ENCODE measurements at places on chromosomes 1 and 21.
A peak's percentile ranks its signal among the peaks of the same experiment; 100 is the strongest.

DNA sequence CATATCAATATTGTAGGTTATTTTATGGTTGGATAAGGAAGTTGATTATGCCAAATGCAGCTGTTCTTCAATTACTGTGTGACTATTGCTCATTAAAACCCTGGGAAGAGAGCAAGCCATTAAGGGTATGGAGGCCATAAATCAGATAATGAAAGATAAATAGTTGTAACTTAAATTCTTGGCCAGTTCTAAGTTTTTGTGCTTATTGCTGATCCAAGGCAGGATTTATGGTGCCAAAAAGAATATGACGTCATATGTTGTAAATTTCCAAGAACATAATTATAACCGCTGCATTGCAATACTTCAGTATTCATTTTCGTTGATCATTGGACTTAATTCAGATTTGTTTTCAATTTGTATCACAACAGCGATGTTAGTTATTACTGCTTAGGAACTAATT lies 211.6 kb downstream of the LRRC40 start:
- H3K27ac ChIP-seq: no peak overlapping the region
- H3K27me3 ChIP-seq: no peaks in the 10 kb centered on the region
- no peaks in the 10 kb centered on the region for H3K36me3 ChIP-seq
- DNase-seq: no peak
- no peak overlapping the region for H3K4me3 ChIP-seq

- H3K36me3 ChIP-seq: peaks cover 6% of the 10 kb centered on the region
- no peak for DNase-seq
- H3K4me1 ChIP-seq: peaks cover 51% of the 10 kb centered on the region
- peak overlapping the region; percentile 82 for H3K27ac ChIP-seq
- no peak overlapping the region for H3K4me3 ChIP-seq
These were observed 3.1 kb upstream of the SLC16A4 start for GRCh38 chr1:110393691-110394492.

- no peak for DNase-seq
- peaks cover 18% of the 10 kb centered on the region for H3K36me3 ChIP-seq
- peaks cover 17% of the 10 kb centered on the region for H3K4me1 ChIP-seq
- H3K27ac ChIP-seq: no peak overlapping the region
These were observed 37.2 kb upstream of the SH3D21 start for GRCh38 chr1:36268981-36269380.

DNA sequence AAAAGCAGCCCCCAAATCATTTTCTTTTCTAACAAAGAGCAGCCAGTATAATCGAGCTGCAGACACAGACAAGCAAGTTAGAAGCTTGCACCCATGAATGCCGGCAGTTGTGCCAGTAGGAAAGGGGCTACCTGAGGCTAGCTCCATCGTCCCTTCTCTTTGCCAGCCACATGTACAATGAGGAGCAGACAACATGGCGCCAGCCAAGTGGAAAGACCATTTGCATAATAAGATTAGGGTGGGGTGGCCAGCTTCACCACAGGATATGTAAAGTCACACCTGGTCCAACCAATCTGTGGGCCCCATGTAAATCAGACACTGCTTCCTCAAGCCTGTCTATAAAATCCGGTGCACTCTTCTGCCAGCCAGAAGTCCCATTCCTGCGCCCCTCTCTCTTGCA lies 103.7 kb downstream of the CCDC185 start:
- H3K4me1 ChIP-seq: no peaks in the 10 kb centered on the region
- H3K36me3 ChIP-seq: no peaks in the 10 kb centered on the region
- H3K4me3 ChIP-seq: no peak overlapping the region
- H3K27ac ChIP-seq: no peak overlapping the region
- H3K27me3 ChIP-seq: no peaks in the 10 kb centered on the region

DNA sequence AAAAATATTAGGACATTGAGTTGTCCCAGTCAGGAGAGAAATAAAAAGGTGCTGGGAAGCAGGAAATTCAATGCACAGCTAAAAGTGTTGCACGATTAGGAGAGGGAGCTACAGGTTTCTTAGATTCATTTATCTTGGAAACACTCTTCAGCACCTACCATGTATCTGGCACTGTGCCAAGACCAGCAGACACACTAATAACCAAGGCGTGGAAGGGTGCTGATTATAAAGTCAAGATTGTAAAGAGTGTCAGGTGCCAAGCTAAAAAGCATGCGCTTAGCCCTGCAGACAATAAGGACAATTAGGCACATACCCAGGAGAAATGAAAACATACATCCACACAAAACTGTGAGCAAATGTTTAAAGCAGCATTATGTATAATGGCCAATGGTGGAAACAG lies 129.9 kb downstream of the DSCAM start:
- H3K4me3 ChIP-seq: no peak overlapping the region
- H3K27ac ChIP-seq: no peak overlapping the region
- H3K27me3 ChIP-seq: no peaks in the 10 kb centered on the region
- no peak for DNase-seq
- H3K36me3 ChIP-seq: no peaks in the 10 kb centered on the region

DNA sequence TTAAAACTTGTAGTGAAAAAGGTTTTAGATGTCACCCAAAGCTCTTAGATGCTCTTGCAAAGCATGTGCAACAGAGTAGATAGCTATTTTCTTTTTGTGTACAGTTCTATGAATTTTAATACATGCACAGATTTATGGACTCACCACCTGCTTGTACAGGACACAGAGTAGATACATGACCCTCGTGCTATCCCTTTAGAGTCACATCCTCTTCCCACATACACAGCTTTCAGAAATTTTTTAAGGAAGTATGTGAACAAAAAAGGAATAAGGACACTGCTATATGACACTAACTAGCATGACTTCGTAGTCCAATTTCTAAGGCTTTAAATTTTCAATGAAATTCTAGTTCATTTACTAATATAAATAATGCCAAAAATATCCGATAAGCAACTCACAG lies 60.9 kb downstream of the ABL2 start:
- H3K4me1 ChIP-seq: peaks cover 58% of the 10 kb centered on the region
- no peaks in the 10 kb centered on the region for H3K36me3 ChIP-seq
- no peak overlapping the region for H3K4me3 ChIP-seq
- no peak overlapping the region for H3K27ac ChIP-seq
- DNase-seq: no peak
- H3K27me3 ChIP-seq: no peaks in the 10 kb centered on the region

- H3K27me3 ChIP-seq: no peaks in the 10 kb centered on the region
- peak overlapping the region; percentile 11 for H3K27ac ChIP-seq
- no peak overlapping the region for H3K4me3 ChIP-seq
- peaks cover 13% of the 10 kb centered on the region for H3K4me1 ChIP-seq
- no peak for DNase-seq
These were observed 41.0 kb upstream of the GREM2 start for GRCh38 chr1:240652961-240653409.

- DNase-seq: no peak
- H3K27me3 ChIP-seq: no peaks in the 10 kb centered on the region
- H3K27ac ChIP-seq: no peak overlapping the region
- H3K36me3 ChIP-seq: no peaks in the 10 kb centered on the region
- H3K4me1 ChIP-seq: no peaks in the 10 kb centered on the region
These were observed 54.5 kb upstream of the RAP1A start for GRCh38 chr1:111565079-111565478.

DNA sequence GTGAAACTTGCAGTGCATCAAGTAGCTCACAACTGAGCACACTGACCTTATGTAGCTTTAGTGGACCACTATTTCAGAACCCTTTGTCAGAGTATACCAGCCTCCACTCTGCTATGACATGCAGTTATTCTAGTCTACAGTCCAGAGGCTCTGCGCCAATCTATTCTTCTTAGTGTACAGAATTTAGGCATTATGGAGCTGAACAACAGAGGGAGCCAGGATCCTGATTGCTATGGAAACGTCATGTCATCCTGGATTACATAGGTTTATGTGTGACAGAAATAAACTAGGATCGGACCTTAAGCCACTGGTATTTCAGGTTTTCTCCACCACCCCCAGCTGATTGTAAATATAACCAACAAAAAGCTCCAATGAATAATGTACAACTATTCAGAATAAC lies 48.1 kb upstream of the EEIG2 start:
- no peaks in the 10 kb centered on the region for H3K4me1 ChIP-seq
- H3K27ac ChIP-seq: no peak overlapping the region
- peaks cover 13% of the 10 kb centered on the region for H3K27me3 ChIP-seq
- no peak overlapping the region for H3K4me3 ChIP-seq
- H3K36me3 ChIP-seq: no peaks in the 10 kb centered on the region

GRCh38 chr1:161000736-161001480 lies 20.0 kb downstream of the F11R start:
- no peaks in the 10 kb centered on the region for H3K36me3 ChIP-seq
- H3K27me3 ChIP-seq: peaks cover 3% of the 10 kb centered on the region
- no peak overlapping the region for H3K4me3 ChIP-seq

DNA sequence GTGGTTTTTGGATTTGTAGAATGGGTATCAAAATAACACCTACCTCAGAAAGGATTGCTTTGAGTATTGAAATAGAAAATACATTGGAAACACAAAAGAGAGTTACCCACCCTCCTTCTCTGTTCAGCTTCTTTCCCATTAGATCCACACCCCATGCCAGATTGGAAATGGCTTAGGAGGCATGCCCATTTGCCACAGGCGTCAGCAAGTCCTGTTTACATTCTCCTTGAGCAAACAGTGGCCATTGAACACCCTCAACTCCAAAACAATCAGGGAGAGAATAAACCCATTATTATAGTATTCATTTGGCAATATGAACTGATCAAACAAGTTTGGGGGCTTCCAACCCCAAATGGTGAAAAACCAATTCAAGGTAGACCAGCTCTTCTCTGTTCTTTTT lies 2.4 kb downstream of the ELAPOR1 start:
- peaks cover 3% of the 10 kb centered on the region for H3K36me3 ChIP-seq
- DNase-seq: no peak
- H3K4me3 ChIP-seq: no peak overlapping the region
- peaks cover 15% of the 10 kb centered on the region for H3K4me1 ChIP-seq
- H3K27ac ChIP-seq: no peak overlapping the region
- peaks cover 54% of the 10 kb centered on the region for H3K27me3 ChIP-seq

GRCh38 chr1:15748264-15748663 lies 6.0 kb downstream of the TMEM82 start:
- H3K4me3 ChIP-seq: no peak overlapping the region
- DNase-seq: no peak
- no peaks in the 10 kb centered on the region for H3K36me3 ChIP-seq
- H3K4me1 ChIP-seq: peaks cover 49% of the 10 kb centered on the region
- no peaks in the 10 kb centered on the region for H3K27me3 ChIP-seq

GRCh38 chr1:185213091-185213490 lies 56.1 kb downstream of the SWT1 start:
- H3K27me3 ChIP-seq: no peaks in the 10 kb centered on the region
- H3K4me3 ChIP-seq: no peak overlapping the region
- no peak for DNase-seq
- H3K4me1 ChIP-seq: peaks cover 22% of the 10 kb centered on the region
- H3K27ac ChIP-seq: no peak overlapping the region
- H3K36me3 ChIP-seq: peaks cover 33% of the 10 kb centered on the region

GRCh38 chr1:100459358-100460114 lies 78.4 kb upstream of the GPR88 start:
- H3K4me1 ChIP-seq: peaks cover 12% of the 10 kb centered on the region
- DNase-seq: no peak

DNA sequence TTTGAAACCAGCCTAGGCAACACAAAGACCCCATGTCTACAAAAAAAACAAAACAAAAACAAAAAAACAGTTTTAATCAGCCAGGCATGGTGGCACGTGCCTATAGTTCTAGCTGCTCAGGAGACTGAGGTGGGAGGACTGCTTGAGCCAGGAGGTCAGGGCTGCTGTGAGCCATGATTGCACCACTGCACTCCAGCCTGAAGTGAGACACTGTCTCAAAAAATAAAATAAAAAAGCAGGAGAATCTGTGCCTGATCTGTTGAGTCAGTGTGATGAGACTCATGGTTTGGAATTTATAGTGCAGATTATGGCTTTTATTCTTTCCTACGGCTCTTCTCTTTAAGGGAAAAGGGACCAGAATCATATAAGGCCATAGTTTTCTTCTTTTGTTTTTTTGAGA lies 16.5 kb downstream of the TRIT1 start:
- no peak overlapping the region for H3K27ac ChIP-seq
- H3K4me1 ChIP-seq: peaks cover 1% of the 10 kb centered on the region
- no peak for DNase-seq
- H3K4me3 ChIP-seq: no peak overlapping the region

DNA sequence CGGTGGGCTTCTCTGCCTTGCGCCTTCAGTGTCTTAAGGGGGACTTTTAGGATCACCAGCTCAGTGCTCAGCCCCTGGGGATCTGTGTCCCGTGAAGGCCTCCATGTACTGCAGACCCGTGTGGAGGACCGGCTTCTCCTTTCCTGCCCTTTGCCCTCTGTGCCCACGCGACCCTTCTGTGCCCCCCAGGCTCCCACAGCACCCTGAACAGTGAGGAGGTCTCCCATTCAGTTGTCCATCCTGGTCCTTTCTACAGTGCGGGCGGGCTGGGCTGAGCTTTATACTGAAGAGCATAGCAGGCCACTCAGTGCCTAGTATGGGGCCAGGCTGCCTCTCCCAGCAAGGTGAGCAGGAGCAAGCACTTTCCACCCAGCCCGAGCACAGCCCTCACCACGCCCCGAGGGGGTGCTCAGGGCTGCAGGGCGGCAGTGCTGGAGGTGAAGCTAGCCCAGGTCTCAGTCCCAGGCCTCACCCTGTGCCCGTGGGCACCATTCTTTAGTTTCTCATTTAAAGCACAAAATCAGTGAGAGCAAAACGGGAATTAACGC lies 7.6 kb upstream of the TFF1 start:
- H3K27ac ChIP-seq: no peak overlapping the region
- no peaks in the 10 kb centered on the region for H3K36me3 ChIP-seq
- no peak overlapping the region for H3K4me3 ChIP-seq
- no peaks in the 10 kb centered on the region for H3K4me1 ChIP-seq
- peaks cover 22% of the 10 kb centered on the region for H3K27me3 ChIP-seq

GRCh38 chr1:85484264-85484663 lies 19.3 kb upstream of the DDAH1 start:
- DNase-seq: no peak
- peaks cover 14% of the 10 kb centered on the region for H3K4me1 ChIP-seq
- no peaks in the 10 kb centered on the region for H3K27me3 ChIP-seq
- H3K4me3 ChIP-seq: no peak overlapping the region
- no peak overlapping the region for H3K27ac ChIP-seq
- H3K36me3 ChIP-seq: peaks cover 16% of the 10 kb centered on the region

GRCh38 chr1:154348429-154349076 lies 23.2 kb downstream of the ATP8B2 start:
- peaks cover 18% of the 10 kb centered on the region for H3K4me1 ChIP-seq
- no peaks in the 10 kb centered on the region for H3K27me3 ChIP-seq
- H3K4me3 ChIP-seq: no peak overlapping the region
- peaks cover 46% of the 10 kb centered on the region for H3K36me3 ChIP-seq
- no peak for DNase-seq

GRCh38 chr1:57696904-57697303 lies 273.0 kb upstream of the DAB1 start:
- H3K4me1 ChIP-seq: no peaks in the 10 kb centered on the region
- no peak overlapping the region for H3K4me3 ChIP-seq

- peaks cover 45% of the 10 kb centered on the region for H3K27me3 ChIP-seq
- peak overlapping the region; percentile 36 for H3K27ac ChIP-seq
- no peak for DNase-seq
- no peak overlapping the region for H3K4me3 ChIP-seq
- H3K4me1 ChIP-seq: peaks cover 18% of the 10 kb centered on the region
- H3K36me3 ChIP-seq: no peaks in the 10 kb centered on the region
These were observed 11.0 kb upstream of the CDK18 start for GRCh38 chr1:205493241-205494085.

- H3K4me1 ChIP-seq: peaks cover 15% of the 10 kb centered on the region
- no peaks in the 10 kb centered on the region for H3K36me3 ChIP-seq
- DNase-seq: no peak
- no peak overlapping the region for H3K4me3 ChIP-seq
- H3K27ac ChIP-seq: no peak overlapping the region
These were observed 95.6 kb upstream of the TSPAN2 start for GRCh38 chr1:115184951-115185331.
